Activated CD4-positive, alpha-beta T cell treated with anti-CD3 and anti-CD28 coated beads for 4 hours (primary cell): ENCODE measurements at places on chromosomes 1 and 21.

DNA sequence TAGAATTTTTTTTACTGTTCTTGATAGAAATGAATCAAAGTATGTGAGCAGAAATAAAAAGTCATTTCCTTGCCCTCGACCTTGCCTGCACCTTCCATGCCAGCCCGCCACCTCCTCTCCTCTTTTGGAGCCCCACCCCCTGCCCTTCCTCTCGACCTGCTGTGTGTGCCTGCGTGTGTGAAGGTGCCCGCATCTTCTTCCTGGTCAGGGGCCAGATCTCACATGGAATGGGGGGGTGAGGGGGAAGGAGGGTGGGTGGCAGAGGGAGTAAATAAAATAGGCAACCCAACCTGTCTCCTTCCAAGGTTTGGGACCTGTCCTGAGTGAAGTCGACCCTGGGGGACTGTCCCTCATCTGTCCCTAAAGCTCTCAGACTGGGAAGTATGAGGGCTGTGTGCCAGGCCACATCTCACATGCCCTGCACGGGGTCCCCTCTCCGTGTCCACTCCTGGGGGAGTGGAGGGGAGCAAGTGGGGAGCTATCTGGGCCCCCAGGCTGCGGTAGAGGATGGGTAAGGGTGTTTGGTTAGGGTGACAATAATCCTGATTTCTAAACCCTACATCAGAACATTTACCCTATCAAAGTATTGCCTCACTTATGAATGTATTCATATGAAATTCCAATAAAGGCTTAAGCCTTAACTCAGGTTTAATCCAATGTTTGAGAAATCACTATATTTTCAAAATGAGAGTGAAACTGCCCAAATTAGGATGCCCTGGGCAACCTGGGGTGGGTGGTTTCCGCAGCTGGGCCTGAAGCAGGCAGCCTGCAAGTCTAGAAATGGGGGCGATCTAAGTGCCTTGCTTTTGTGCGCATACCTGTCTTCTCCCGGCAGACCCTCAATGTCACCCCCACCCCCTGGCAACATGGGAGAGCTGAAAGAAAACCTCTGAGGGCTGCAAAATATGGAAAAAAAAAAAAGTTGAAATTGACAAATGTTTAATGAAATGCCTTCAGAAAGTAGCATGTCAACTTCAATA, 15.4 kb downstream of the AMPD2 start:
- DNase-seq: no peak

GRCh38 chr1:202014915-202015661, 4.7 kb downstream of the ELF3 start:
- DNase-seq: no peak

GRCh38 chr1:190193508-190194115, 284.1 kb downstream of the BRINP3 start:
- DNase-seq: no peak

DNA sequence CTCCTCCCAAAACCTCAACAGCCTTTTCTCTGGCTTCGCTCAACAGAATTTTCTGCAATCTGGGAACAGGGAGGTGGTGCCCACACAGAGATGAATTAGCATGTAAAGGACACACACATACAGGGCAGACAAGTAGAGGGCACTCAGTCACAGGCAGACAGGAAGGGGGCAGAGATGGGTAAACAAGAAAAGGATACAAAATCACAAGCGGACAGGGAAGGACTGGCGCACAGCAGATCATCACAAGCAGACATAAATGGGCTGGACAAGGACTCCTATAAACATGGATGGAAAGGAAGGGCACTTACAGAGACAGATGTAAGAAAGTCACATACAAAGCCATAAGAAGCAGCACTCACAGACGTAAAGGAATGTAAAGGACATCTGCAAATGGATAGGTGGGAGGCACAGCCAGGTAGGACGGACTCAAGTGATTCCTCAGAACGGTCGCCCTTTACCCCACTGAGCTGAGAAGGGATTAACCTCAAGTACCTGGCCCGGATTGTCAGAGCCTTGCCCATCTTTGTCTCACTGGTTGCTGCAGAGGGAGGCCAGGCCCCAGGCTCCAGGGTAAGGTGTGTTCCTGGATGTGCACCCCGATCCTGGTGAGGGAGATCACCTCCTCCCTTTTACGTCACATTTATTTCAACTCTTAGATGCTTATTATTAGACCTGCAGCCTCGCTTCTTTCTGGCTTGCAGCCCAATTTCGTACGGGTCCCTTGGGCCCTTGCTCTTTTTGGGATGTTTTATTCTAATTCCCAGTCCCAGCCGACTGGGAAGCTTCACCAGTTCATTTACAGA, 836 bp upstream of the PRCC start:
- DNase-seq: no peak

- no peak for DNase-seq
Measured at GRCh38 chr21:41636636-41637630, 129.0 kb upstream of the TMPRSS2 start.
